CD4-positive, CD25-positive, alpha-beta regulatory T cell (primary cell): ENCODE measurements at places on chromosomes 16 and 17. TPM values are rescaled to one million over a fixed set of nuclear protein-coding genes. Genes with fewer than 3 reads are reported as not detected.

- no peaks in the 10 kb centered on the region for H3K27me3 ChIP-seq
- H3K27ac ChIP-seq = no peak overlapping the region
- DNase-seq = no peak
- H3K36me3 ChIP-seq = no peaks in the 10 kb centered on the region
- H3K4me1 ChIP-seq = no peaks in the 10 kb centered on the region
Measured at GRCh38 chr17:55154101-55154500, 110.7 kb upstream of the HLF start.

DNA sequence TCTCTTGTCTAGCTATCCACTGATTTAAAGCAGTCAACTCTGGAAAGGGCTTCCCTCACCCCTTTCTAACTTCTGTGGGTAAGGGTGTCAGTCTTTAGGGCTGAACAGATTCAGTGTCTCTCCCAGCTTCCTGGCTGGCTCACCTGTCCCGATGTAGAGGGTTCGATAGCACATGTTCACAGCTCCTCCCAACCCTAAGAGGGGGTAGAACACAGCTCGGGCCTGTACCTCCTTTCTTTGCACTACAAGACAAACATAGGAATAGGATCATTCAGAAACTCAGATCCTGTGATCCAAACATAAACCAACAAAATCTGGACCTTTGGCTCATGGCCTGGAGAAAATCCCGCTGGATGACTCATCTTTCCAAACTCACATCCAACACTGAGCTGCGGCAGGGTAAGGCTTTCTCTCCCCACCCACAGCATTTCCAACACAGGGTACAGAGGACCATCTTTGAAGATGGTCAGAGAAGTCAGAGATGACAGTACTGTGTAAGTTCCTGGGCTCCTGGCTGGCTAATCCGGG, 5.8 kb upstream of the DHRS13 start:
- H3K4me3 ChIP-seq = no peak overlapping the region
- no peak overlapping the region for H3K27ac ChIP-seq
- H3K27me3 ChIP-seq = no peaks in the 10 kb centered on the region
- H3K36me3 ChIP-seq = peaks cover 80% of the 10 kb centered on the region

GRCh38 chr17:28856028-28856574, 1.3 kb downstream of the ERAL1 start:
- no peak for DNase-seq
- peak overlapping the region; percentile 96 for H3K4me3 ChIP-seq
- H3K4me1 ChIP-seq = peaks cover 17% of the 10 kb centered on the region
- H3K36me3 ChIP-seq = peaks cover 25% of the 10 kb centered on the region
- no peak overlapping the region for H3K27ac ChIP-seq

GRCh38 chr17:7435676-7436555, 681 bp downstream of the TMEM102 start:
- peak; percentile 48 for DNase-seq
- H3K27ac ChIP-seq = peak overlapping the region; percentile 93
- peaks cover 7% of the 10 kb centered on the region for H3K27me3 ChIP-seq
- no peaks in the 10 kb centered on the region for H3K36me3 ChIP-seq

GRCh38 chr17:73248532-73248931, 13.1 kb downstream of the CPSF4L start:
- no peaks in the 10 kb centered on the region for H3K27me3 ChIP-seq
- peaks cover 25% of the 10 kb centered on the region for H3K36me3 ChIP-seq
- DNase-seq = no peak
- H3K27ac ChIP-seq = no peak overlapping the region

DNA sequence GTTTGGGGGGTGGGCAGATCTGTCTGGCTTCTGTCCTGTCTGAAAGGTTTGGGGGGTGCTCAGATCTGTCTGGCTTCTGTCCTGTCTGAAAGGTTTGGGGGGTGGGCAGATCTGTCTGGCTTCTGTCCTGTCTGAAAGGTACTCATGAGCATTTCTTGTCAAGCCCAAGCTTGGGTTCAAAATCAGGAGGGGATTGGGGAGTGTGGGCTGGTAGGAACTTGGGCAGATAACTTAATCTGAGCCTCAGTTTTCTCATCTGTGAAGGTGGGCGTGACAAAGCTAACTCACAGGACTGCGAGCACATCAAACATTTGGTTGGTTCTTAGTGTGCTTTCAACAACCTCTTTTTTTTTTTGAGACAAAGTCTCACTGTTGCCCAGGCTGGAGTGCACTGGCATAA, 35.2 kb downstream of the HAPSTR1 start:
- no peak overlapping the region for H3K27ac ChIP-seq
- no peaks in the 10 kb centered on the region for H3K27me3 ChIP-seq
- no peak for DNase-seq
- peaks cover 18% of the 10 kb centered on the region for H3K4me1 ChIP-seq
- peaks cover 17% of the 10 kb centered on the region for H3K36me3 ChIP-seq
- H3K4me3 ChIP-seq = no peak overlapping the region

GRCh38 chr16:85657996-85658395, 30.8 kb downstream of the GINS2 start:
- DNase-seq = no peak
- no peaks in the 10 kb centered on the region for H3K4me1 ChIP-seq
- no peak overlapping the region for H3K4me3 ChIP-seq
- peaks cover 6% of the 10 kb centered on the region for H3K36me3 ChIP-seq
- no peaks in the 10 kb centered on the region for H3K27me3 ChIP-seq

- H3K4me3 ChIP-seq = no peak overlapping the region
- no peak overlapping the region for H3K27ac ChIP-seq
- no peak for DNase-seq
- H3K36me3 ChIP-seq = peaks cover 14% of the 10 kb centered on the region
- H3K4me1 ChIP-seq = no peaks in the 10 kb centered on the region
Measured at GRCh38 chr16:27761816-27762215, 211.9 kb downstream of the KATNIP start.

- DNase-seq = no peak
- no peaks in the 10 kb centered on the region for H3K27me3 ChIP-seq
- H3K27ac ChIP-seq = no peak overlapping the region
- no peaks in the 10 kb centered on the region for H3K36me3 ChIP-seq
Measured at GRCh38 chr17:56083475-56083874, 69.8 kb upstream of the ANKFN1 start.

- H3K27me3 ChIP-seq = no peaks in the 10 kb centered on the region
- H3K4me1 ChIP-seq = peaks cover 5% of the 10 kb centered on the region
- no peak overlapping the region for H3K27ac ChIP-seq
- no peak for DNase-seq
- H3K36me3 ChIP-seq = peaks cover 17% of the 10 kb centered on the region
Measured at GRCh38 chr17:16433514-16433913, 18.1 kb downstream of the TRPV2 start.

DNA sequence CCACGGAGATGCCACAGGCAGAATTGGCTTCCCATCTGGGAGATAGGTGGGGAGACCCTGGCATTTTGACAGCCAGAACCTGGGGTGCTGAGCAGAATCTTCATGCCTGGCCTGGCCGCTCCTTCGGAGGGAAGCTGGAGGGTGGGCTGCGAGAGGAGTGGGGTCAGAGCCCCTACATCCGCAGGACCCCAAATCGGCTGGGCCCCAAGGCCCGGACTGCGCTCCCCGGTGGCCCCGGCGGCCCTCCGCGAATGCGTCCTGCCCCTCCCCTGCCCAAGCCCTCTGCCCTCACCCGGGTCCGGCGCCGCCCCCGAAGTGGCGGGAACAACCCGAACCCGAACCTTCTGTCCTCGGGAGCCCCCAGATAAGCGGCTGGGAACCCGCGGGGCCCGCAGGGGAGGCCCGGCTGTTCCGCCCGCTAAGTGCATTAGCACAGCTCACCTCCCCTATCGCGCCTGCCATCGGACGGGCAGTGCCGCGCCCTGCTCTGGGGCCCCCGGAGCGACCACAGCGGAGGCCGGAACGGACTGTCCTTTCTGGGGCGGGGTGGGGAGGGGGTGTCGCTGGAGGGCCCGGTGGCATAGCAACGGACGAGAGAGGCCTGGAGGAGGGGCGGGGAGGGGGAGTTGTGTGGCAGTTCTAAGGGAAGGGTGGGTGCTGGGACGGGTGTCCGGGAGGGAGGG, 850 bp upstream of the PNMT start:
- DNase-seq = no peak
- no peak overlapping the region for H3K27ac ChIP-seq
- H3K36me3 ChIP-seq = no peaks in the 10 kb centered on the region
- peaks cover 20% of the 10 kb centered on the region for H3K4me1 ChIP-seq
- H3K4me3 ChIP-seq = no peak overlapping the region
- H3K27me3 ChIP-seq = peaks cover 7% of the 10 kb centered on the region

- H3K27me3 ChIP-seq = no peaks in the 10 kb centered on the region
- H3K27ac ChIP-seq = no peak overlapping the region
- no peak for DNase-seq
- H3K36me3 ChIP-seq = no peaks in the 10 kb centered on the region
- H3K4me3 ChIP-seq = no peak overlapping the region
Measured at GRCh38 chr17:31778523-31778922, 80.5 kb downstream of the COPRS start.

- H3K27ac ChIP-seq = no peak overlapping the region
- no peak for DNase-seq
- H3K4me3 ChIP-seq = no peak overlapping the region
Measured at GRCh38 chr16:47612711-47613110, 151.6 kb downstream of the PHKB start.

DNA sequence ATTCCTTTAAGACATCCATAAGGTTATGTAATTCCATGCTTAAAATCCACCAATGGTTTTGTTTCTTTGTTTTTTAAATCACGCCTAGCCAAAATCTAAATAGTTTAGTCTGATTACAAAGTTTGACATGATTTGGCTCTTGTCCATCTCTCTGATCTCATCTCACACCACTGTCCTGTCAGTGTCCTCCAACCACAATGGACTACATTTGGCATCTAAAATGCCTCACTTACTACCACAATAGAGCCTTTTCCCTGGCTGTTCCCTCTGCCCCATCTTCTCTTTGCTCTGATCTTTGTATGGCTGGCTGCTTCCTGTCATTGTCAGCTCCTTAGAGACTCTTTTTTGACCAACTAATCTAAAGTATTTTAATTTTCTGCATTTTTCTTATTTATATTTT, 157.2 kb downstream of the MYO1D start:
- no peak overlapping the region for H3K27ac ChIP-seq
- DNase-seq = no peak
- no peaks in the 10 kb centered on the region for H3K27me3 ChIP-seq
- no peaks in the 10 kb centered on the region for H3K4me1 ChIP-seq
- no peak overlapping the region for H3K4me3 ChIP-seq
- H3K36me3 ChIP-seq = no peaks in the 10 kb centered on the region

GRCh38 chr16:85543536-85543935, 69.6 kb upstream of the GSE1 start:
- no peak overlapping the region for H3K4me3 ChIP-seq
- H3K27me3 ChIP-seq = no peaks in the 10 kb centered on the region
- H3K27ac ChIP-seq = no peak overlapping the region
- H3K4me1 ChIP-seq = no peaks in the 10 kb centered on the region
- DNase-seq = no peak
- no peaks in the 10 kb centered on the region for H3K36me3 ChIP-seq

GRCh38 chr17:39852239-39852638, 11.9 kb downstream of the IKZF3 start:
- no peak overlapping the region for H3K27ac ChIP-seq
- H3K4me3 ChIP-seq = no peak overlapping the region
- no peak for DNase-seq

GRCh38 chr17:76781056-76781982, 43.4 kb downstream of the MFSD11 start:
- H3K4me3 ChIP-seq = no peak overlapping the region
- H3K36me3 ChIP-seq = peaks cover 34% of the 10 kb centered on the region
- no peaks in the 10 kb centered on the region for H3K27me3 ChIP-seq
- no peaks in the 10 kb centered on the region for H3K4me1 ChIP-seq
- H3K27ac ChIP-seq = no peak overlapping the region

DNA sequence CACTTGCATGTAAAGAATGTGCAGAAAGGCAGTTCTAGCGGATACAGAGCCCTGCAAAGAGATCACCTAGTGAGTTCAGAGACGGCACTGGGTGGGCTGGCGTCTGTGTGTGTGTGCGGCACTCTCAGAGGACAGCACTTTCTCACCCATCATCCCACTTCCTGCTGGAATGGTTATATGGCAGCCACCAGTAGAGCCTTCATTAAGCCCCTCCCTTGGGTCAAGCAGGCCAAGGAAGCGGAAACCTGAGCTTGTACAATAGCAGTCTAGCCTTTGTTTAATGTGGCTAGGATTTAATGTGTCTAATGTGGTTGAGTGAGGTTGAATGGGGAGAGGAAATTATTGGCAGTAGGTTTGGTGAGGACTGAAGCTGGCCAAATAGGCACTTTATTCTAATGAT, 88.3 kb upstream of the ELAC2 start:
- H3K4me3 ChIP-seq = no peak overlapping the region
- H3K36me3 ChIP-seq = no peaks in the 10 kb centered on the region
- no peak overlapping the region for H3K27ac ChIP-seq

DNA sequence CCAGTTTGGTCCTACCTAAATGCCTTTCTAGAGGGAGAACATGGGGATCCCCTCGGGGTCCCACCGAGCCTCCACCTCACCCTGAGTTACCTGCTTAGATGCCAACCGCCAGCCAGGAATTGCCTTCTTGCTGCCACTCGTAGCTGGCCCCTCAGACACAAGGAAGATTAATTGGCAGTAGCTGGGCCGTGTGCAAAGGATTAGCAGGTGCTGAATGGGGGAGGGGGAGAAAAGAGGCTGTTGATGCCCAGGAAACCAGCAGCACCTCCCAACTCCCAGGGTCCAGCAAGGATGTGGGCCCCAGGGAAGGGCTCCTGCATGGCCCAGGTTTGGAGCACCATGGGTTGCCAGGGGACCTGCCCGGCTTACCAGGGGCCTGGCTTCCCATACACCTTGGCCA, at the start of gene CNGB1:
Gene CNGB1 (minus strand): TSS at position 159 of the 400 bp plus-strand sequence. CDS start 3,842 bp downstream, outside the sequence.
- H3K4me1 ChIP-seq = no peaks in the 10 kb centered on the region
- H3K27ac ChIP-seq = no peak within 1 kb of the TSS
- H3K27me3 ChIP-seq = no peaks in the 10 kb centered on the region
- H3K4me3 ChIP-seq = no peak within 1 kb of the TSS
- no peak for DNase-seq

GRCh38 chr17:32723310-32723955, 153.5 kb downstream of the MYO1D start:
- H3K36me3 ChIP-seq = no peaks in the 10 kb centered on the region
- no peak overlapping the region for H3K27ac ChIP-seq
- H3K4me3 ChIP-seq = no peak overlapping the region
- no peak for DNase-seq
- no peaks in the 10 kb centered on the region for H3K4me1 ChIP-seq

DNA sequence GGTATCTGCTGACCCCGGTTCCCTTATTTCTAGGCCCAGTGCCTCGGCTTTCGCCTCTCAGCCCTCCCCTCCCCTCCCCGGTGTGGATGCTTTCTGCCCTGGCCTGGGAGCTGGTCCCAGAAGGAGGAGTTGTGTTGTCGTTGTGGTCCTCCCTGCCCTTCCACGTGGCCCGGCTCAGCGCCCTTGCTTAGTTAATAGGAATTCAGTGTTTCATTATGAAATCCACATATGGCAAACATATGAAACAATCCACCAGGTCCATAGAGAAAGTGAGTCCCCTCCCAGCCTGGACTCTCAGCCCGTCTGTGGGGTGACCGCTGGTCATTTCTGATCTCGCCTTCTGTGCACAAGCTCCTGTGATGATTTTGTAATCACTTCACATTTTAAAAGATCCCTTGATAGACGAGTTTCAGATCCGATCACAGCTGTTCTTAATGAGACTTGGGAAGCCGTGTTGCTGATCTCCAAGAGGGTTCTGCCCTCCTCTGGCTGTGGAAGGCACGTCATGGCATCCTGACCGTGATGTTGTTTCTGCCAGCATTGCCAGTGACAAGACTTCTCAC, 112.1 kb downstream of the BANP start:
- H3K4me3 ChIP-seq = no peak overlapping the region
- no peak overlapping the region for H3K27ac ChIP-seq
- H3K4me1 ChIP-seq = no peaks in the 10 kb centered on the region
- H3K27me3 ChIP-seq = no peaks in the 10 kb centered on the region

The CDH11 gene
- polyA plus RNA-seq = not detected

The ITGA2B gene
- not detected for polyA plus RNA-seq

The TPSD1 gene
- polyA plus RNA-seq = not detected

The ZNF594 gene
- 0.86 TPM for polyA plus RNA-seq

The CBFA2T3 gene
- polyA plus RNA-seq = not detected

The VAT1L gene
- polyA plus RNA-seq = not detected

The HS3ST4 gene
- polyA plus RNA-seq = not detected

The MPV17L gene
- polyA plus RNA-seq = not detected
